ENCODE measurements at places on chromosomes 1 and 21.

DNA sequence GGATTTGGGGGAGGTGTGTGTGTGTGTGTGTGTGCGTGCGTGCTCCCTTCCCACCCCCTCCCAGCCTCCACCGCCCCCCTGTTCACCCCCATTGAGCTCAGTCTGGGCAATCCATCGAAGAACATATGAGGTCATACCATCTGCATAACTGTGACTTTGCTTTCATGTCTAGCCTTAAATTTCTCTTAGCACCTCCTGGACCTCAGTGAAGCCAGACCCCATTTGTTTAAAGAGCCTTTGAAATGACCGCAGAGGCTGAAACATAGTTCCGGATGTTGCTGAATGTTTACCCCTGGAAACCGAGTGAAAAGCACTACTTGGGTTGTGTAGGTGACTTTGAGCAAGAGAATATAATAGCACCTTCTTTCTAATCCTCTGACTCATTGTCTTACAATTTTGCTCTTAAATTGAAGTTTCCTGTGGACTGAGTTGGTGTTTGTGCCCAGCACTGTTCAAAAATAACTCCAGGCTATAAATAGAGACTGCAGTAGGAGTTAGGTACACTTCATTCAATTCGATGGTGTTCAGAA is 75.4 kb downstream of the UBE4B start:
- peaks cover 30% of the 10 kb centered on the region for H3K4me1 ChIP-seq
- H3K4me3 ChIP-seq, result no peak overlapping the region
- peaks cover 77% of the 10 kb centered on the region for H3K36me3 ChIP-seq
- no peaks in the 10 kb centered on the region for H3K27me3 ChIP-seq

GRCh38 chr1:212074313-212074712 is 38.8 kb downstream of the DTL start:
- no peak overlapping the region for H3K27ac ChIP-seq
- H3K27me3 ChIP-seq, result no peaks in the 10 kb centered on the region
- H3K4me1 ChIP-seq, result no peaks in the 10 kb centered on the region
- H3K4me3 ChIP-seq, result no peak overlapping the region
- DNase-seq, result no peak
- no peaks in the 10 kb centered on the region for H3K36me3 ChIP-seq

DNA sequence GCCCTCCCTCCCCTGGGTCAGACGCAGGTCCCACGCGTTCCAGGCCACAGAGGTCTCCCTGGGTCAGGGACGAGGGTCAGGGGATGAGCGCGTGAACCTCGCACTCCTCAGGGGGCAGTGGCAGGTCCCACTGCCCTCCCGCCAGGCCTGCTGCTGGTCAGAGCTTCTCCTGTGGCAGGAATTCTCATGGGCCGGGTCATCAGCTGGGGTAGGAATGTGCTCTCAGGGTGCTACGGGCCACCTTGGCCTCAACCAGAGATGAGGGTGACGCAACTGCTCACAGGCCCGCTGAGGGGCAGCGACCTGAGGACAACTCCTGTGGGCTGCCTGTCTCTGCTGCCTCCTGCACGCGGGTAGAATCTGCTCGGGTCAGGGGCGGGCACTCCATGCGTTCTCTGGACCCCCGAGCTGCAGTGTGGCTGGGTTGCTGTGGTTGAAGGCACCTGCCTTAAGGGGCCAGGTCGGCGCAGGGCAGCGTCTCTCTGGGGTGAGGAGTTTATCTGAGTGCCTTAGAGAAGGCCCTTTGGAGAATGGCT is 128.8 kb downstream of the PRDM16 start:
- H3K27me3 ChIP-seq, result peaks cover 25% of the 10 kb centered on the region
- H3K27ac ChIP-seq, result no peak overlapping the region
- H3K4me1 ChIP-seq, result no peaks in the 10 kb centered on the region
- no peaks in the 10 kb centered on the region for H3K36me3 ChIP-seq
- H3K4me3 ChIP-seq, result no peak overlapping the region
- DNase-seq, result no peak

GRCh38 chr21:45578811-45579381 is 36.7 kb upstream of the SLC19A1 start:
- H3K36me3 ChIP-seq, result no peaks in the 10 kb centered on the region
- H3K4me3 ChIP-seq, result no peak overlapping the region
- no peaks in the 10 kb centered on the region for H3K4me1 ChIP-seq
- no peak overlapping the region for H3K27ac ChIP-seq
- H3K27me3 ChIP-seq, result peaks cover 40% of the 10 kb centered on the region

- peak overlapping the region; percentile 36 for H3K27ac ChIP-seq
- H3K4me1 ChIP-seq, result peaks cover 13% of the 10 kb centered on the region
- H3K36me3 ChIP-seq, result no peaks in the 10 kb centered on the region
- H3K4me3 ChIP-seq, result no peak overlapping the region
These were observed 19.2 kb downstream of the OLFML2B start for GRCh38 chr1:162004441-162004950.

GRCh38 chr1:108572182-108572581 is 12.3 kb downstream of the EEIG2 start:
- H3K27me3 ChIP-seq, result no peaks in the 10 kb centered on the region
- no peak for DNase-seq
- no peaks in the 10 kb centered on the region for H3K36me3 ChIP-seq
- H3K4me3 ChIP-seq, result no peak overlapping the region

- peaks cover 18% of the 10 kb centered on the region for H3K4me1 ChIP-seq
- DNase-seq, result peak; percentile 88
- peak overlapping the region; percentile 25 for H3K4me3 ChIP-seq
- H3K27ac ChIP-seq, result no peak overlapping the region
These were observed 48.0 kb upstream of the ZC3H11B start for GRCh38 chr1:219660666-219661463.

- H3K27ac ChIP-seq, result no peak overlapping the region
- DNase-seq, result no peak
- no peaks in the 10 kb centered on the region for H3K4me1 ChIP-seq
- no peaks in the 10 kb centered on the region for H3K36me3 ChIP-seq
- H3K4me3 ChIP-seq, result no peak overlapping the region
These were observed 11.5 kb upstream of the VAV3 start for GRCh38 chr1:107976431-107976830.

DNA sequence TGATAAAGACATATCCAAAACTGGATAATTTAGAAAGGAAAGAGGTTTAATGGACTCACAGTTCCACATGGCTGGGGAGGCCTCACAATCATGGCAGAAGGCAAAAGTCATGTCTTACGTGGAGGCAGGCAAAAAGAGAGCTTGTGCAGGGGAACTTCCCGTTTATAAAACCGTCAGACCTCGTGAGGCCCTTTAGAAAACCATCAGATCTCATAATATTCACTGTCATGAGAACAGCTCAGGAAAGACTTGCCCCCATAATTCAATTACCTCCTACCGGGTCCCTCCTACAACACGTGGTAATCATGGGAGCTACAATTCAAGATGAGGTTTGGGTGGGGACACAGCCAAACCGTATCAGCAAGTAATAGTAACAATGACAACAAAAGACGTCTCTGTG is 88.2 kb upstream of the SLC25A33 start:
- H3K27ac ChIP-seq, result no peak overlapping the region
- no peaks in the 10 kb centered on the region for H3K27me3 ChIP-seq
- H3K4me1 ChIP-seq, result peaks cover 30% of the 10 kb centered on the region

- H3K27ac ChIP-seq, result no peak overlapping the region
- H3K4me1 ChIP-seq, result no peaks in the 10 kb centered on the region
- H3K4me3 ChIP-seq, result no peak overlapping the region
- H3K27me3 ChIP-seq, result no peaks in the 10 kb centered on the region
- no peak for DNase-seq
- no peaks in the 10 kb centered on the region for H3K36me3 ChIP-seq
These were observed 102.7 kb upstream of the VANGL1 start for GRCh38 chr1:115539061-115539460.

DNA sequence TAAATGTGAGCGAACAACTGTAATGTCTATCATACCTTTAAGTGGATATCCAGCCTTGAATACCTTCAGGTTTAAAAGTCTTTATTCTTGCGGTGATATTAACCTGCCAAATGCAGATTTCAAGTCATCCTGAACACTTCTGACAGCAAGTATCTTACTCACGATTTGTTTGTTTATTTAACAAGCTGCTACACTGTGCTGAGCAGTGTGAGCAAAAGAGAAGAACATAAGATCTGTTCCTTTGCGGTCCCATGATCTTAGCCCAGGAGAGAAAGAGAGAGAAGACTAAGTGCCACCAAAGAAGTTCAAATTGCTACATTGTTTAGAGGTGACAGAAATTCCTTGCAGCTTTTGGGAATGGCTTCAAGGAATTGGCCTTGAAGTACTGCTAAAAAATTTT is 9.5 kb upstream of the IL24 start:
- no peak overlapping the region for H3K4me3 ChIP-seq
- peaks cover 11% of the 10 kb centered on the region for H3K4me1 ChIP-seq
- H3K27ac ChIP-seq, result no peak overlapping the region
- no peaks in the 10 kb centered on the region for H3K36me3 ChIP-seq
- DNase-seq, result no peak

DNA sequence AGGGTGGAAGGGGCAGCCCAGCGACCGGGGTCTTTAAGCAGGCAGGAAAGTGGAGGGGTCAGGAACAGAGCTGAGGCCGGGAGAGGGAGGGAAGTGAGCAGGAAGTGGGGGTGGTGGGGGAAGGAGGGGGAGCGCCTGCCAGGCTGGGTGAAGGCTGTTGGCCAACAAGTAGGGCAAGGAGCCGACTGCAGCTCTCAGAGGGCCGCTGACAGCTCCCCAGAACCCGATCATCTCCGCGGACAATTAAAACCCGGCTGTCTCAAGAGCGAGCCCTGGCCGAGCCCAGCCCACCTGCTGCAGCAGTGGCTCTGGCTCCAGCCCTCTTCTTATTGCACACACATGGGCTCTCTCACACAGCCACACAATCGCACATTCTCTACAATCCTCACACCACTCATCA is 51.6 kb downstream of the GRIK3 start:
- no peaks in the 10 kb centered on the region for H3K36me3 ChIP-seq
- H3K4me3 ChIP-seq, result no peak overlapping the region
- H3K4me1 ChIP-seq, result peaks cover 4% of the 10 kb centered on the region
- H3K27ac ChIP-seq, result no peak overlapping the region

GRCh38 chr1:186978596-186979556 is 150.1 kb downstream of the PLA2G4A start:
- H3K27ac ChIP-seq, result no peak overlapping the region
- no peak for DNase-seq
- no peaks in the 10 kb centered on the region for H3K27me3 ChIP-seq
- H3K4me1 ChIP-seq, result peaks cover 8% of the 10 kb centered on the region

DNA sequence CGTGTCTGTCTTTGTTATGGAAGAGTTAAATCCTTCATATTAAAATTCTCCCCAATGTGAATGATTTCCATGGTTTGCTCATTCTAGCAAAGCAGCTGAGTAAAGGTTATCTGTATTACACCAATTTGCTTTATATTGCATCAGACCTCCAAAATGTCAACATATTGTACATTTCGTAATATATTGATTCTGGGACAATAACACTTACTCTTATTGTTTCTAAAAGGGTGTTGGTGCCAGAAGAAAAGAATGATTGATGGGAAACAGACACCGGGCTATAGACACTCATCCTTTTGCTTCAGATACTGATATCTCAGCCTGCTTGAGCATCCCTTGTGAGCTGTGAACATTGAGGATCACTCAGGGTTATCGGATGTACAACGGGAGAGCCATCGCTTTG is 7.0 kb downstream of the NTNG1 start:
- no peak overlapping the region for H3K4me3 ChIP-seq
- no peak overlapping the region for H3K27ac ChIP-seq
- DNase-seq, result no peak
- no peaks in the 10 kb centered on the region for H3K36me3 ChIP-seq
- no peaks in the 10 kb centered on the region for H3K4me1 ChIP-seq
- H3K27me3 ChIP-seq, result peaks cover 12% of the 10 kb centered on the region

GRCh38 chr1:193058529-193059281 is 455 bp downstream of the UCHL5 start:
- H3K4me3 ChIP-seq, result peak overlapping the region; percentile 95
- H3K36me3 ChIP-seq, result no peaks in the 10 kb centered on the region
- H3K27me3 ChIP-seq, result no peaks in the 10 kb centered on the region
- peak; percentile 81 for DNase-seq
- H3K27ac ChIP-seq, result peak overlapping the region; percentile 100

- DNase-seq, result no peak
- no peak overlapping the region for H3K27ac ChIP-seq
- H3K4me3 ChIP-seq, result no peak overlapping the region
These were observed 379.4 kb downstream of the PLPP3 start for GRCh38 chr1:56199956-56200355.

GRCh38 chr1:200731654-200732332 is 6.9 kb upstream of the CAMSAP2 start:
- no peaks in the 10 kb centered on the region for H3K27me3 ChIP-seq
- H3K4me1 ChIP-seq, result no peaks in the 10 kb centered on the region
- H3K36me3 ChIP-seq, result no peaks in the 10 kb centered on the region
- DNase-seq, result no peak

GRCh38 chr21:17427157-17427556 is 85.7 kb upstream of the CXADR start:
- H3K27me3 ChIP-seq, result no peaks in the 10 kb centered on the region
- H3K27ac ChIP-seq, result no peak overlapping the region
- no peaks in the 10 kb centered on the region for H3K36me3 ChIP-seq
- H3K4me1 ChIP-seq, result no peaks in the 10 kb centered on the region
- no peak overlapping the region for H3K4me3 ChIP-seq

GRCh38 chr1:22508329-22508728 is 55.0 kb upstream of the EPHA8 start:
- H3K27ac ChIP-seq, result no peak overlapping the region
- no peaks in the 10 kb centered on the region for H3K4me1 ChIP-seq
- H3K36me3 ChIP-seq, result peaks cover 81% of the 10 kb centered on the region
- H3K4me3 ChIP-seq, result no peak overlapping the region

- H3K4me1 ChIP-seq, result no peaks in the 10 kb centered on the region
- H3K4me3 ChIP-seq, result no peak overlapping the region
- H3K27ac ChIP-seq, result no peak overlapping the region
- DNase-seq, result no peak
These were observed 159.7 kb upstream of the CXADR start for GRCh38 chr21:17352996-17353655.

GRCh38 chr1:100955322-100955721 is 59.4 kb downstream of the SLC30A7 start:
- no peaks in the 10 kb centered on the region for H3K27me3 ChIP-seq
- no peak for DNase-seq
- H3K4me3 ChIP-seq, result no peak overlapping the region
- H3K36me3 ChIP-seq, result peaks cover 18% of the 10 kb centered on the region
- peaks cover 3% of the 10 kb centered on the region for H3K4me1 ChIP-seq

DNA sequence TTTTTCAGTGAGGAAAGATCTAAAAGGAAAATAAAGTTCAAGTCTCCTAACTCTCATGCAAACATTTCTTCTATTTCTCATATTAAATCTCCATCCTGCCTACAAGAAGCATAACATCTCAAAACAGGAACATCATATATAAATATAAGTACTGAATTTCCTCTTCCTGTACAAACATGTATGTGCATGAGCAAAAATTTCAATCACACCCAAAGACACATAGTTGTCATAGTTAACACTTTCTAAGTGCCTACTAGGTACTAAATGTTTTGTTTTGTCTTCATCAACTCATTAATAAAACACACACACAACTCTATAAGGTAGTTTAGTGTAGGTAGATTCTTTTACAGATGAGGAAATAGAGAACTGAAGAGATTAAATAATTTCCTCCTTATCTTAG is 237.1 kb upstream of the ADGRL2 start:
- H3K4me3 ChIP-seq, result no peak overlapping the region
- no peaks in the 10 kb centered on the region for H3K27me3 ChIP-seq
- no peak overlapping the region for H3K27ac ChIP-seq
- DNase-seq, result no peak
- no peaks in the 10 kb centered on the region for H3K4me1 ChIP-seq

All from suprapubic skin (tissue), 4 donors.